ENCODE measurements at places on chromosomes 13 and 19.
A peak's percentile ranks its signal among the peaks of the same experiment; 100 is the strongest.

DNA sequence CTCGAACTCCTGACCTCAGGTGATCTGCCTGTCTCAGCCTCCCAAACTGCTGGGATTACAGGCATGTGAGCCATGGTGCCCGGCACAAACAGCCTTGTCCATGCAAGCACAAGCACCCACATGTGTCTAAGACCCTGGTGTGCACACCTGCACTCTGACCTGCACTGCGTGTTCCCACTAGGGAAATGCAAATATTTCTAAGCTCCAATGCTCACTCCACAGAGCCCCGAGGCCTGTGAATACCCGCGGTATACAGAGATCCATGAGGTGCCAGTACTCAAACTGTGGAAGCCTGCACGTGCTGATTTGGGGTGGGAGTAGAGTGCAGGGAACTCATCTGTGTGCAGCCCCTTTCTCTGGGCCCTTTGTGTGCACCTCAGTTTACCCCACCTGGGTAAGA lies 14.7 kb downstream of the GADD45B start:
- DNase-seq = no peak

GRCh38 chr19:29708554-29709439 lies 6.3 kb downstream of the C19orf12 start:
- no peak for DNase-seq

DNA sequence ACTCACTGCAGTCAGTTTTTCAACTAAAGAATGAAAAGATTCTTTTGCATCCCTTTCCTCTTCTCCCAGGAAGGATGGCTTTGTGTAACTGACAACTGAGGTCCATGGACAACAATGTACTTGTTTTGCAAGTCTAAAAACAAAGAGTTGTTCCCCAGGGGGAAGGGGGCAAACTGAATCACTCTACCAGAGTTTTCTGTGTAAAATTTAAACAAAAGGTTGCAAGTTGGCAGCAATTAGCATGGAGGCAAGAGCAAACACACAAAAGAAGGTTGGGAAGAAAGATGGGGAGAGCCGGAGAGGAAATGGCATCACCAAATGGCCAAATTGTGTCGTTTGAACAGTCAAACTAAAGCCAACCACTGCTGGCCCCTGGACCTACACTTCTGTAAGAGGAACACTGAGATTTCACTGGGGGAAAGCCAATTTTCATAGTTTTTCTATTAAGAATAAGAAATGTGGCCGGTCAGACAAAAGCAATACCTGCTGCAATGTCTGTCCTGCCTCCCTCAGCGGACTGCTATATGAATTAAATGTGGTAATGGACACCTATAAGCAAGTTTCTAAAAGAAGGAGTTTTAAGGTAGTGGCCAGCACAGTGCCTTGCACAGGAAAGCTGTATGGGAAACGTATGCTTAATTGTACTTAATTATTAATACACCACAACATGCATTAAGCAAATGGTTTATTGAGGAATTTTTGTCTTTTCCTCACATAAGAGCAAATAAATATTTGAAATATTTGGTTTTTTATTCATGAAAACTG lies 16.1 kb upstream of the SACS start:
- no peak for DNase-seq

- no peak for DNase-seq
Observed at GRCh38 chr13:34738254-34738992, 203.6 kb upstream of the NBEA start.

GRCh38 chr19:44943801-44944249 lies 1.8 kb downstream of the APOC4 start:
- peak; percentile 81 for DNase-seq

GRCh38 chr19:7871437-7872305 lies 2.5 kb downstream of the PRR36 start:
- DNase-seq = peak; percentile 8

DNA sequence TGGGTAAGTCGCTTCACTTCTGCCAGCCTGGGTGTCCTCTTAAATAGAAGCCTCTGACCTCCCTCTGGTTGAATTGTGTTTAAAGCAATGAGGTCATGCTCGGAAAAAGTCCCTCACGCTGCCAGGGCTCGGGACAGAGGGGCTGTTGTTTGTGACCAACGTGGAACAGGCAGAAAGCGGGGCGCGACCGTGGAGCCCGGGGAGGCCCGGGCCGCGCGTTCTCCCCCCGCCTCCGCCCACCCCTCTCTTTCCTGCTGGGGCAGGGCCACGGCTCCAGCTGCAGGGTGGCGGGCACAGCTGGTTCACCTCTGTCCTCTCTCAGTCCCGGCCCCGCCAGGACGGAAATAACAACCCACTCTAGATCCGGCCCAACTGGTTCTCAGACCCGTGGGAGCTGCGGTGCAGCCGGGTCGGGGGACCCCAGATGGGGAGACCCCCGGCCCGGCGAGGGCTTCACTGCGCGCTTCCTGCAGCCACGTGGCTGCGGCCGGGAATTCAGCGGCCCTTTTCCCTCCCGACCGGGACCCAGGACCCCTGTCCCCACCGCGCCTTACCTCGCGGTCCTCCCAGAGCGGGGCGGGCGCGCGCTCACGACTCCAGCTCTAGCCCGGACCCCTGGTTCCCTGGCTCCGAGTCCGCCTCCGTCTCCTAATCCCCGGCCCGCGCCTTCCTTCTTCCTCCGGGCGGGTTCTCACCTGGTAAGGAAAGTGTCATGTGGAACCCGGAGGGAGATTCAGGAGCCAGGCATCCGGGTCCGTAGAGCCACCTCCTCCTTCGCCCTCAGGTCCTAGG lies 1.9 kb downstream of the CDC42EP5 start:
- no peak for DNase-seq

GRCh38 chr13:75507027-75508001 lies 25.3 kb upstream of the TBC1D4 start:
- DNase-seq = no peak

DNA sequence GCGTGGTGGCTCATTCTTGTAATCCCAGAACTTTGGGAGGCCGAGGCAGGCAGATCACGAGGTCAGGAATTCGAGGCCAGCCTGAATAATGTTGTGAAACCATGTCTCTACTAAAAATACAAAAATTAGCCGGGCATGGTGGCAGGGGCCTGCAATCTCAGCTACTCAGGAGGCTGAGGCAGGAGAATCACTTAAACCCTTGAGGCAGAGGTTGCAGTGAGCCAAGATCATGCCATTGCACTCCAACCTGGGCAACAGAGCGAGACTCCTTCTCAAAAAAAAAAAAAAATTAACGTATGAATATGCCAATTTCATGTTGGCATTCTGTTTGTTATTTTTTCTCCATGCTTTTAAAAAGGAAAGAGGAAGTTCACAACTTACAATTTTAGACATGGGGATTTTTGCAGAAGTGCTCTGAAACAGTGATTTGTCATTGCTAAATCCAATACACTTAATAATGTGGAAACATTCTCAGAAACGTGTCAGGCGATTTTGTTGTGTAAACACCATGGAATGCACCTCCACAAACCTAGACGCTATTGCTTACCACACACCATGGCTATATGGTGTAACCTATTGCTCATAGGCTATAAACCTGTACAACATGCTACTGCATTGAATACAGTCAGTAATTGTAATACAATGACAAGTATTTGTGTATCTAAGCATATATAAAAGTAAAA lies 115.9 kb upstream of the PCDH20 start:
- DNase-seq = no peak

GRCh38 chr19:8466018-8466417 lies 21.2 kb downstream of the HNRNPM start:
- no peak for DNase-seq

DNA sequence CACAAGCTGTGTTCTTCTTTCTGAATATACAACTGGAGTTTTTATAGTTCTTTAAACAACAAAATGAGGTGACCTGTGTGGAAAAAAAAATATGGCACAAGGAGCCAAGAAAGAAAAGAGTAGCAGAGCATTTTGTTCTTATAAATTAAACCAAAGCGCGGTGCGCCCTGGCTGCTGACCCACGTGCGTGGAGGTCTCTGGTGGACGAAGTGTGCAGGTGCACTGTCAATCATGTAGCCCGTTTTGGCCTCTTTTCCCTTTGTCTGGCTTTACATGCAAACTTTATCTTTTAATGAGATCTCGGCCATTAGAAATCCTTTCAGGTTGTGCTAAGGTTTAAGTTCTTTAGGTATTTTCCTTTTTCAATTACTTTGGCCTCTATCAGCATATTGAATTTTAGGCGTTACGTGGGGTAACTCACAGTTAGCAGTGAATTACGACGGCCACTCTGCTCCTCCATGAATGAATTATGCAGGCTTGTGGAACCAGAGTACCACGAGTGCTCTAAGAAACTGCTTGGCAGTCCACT lies 443.9 kb upstream of the SLC10A2 start:
- DNase-seq = no peak

GRCh38 chr13:79658333-79658975 lies 177.5 kb downstream of the NDFIP2 start:
- no peak for DNase-seq

- no peak for DNase-seq
Observed at GRCh38 chr19:50676625-50677197, 27.5 kb downstream of the C19orf81 start.

DNA sequence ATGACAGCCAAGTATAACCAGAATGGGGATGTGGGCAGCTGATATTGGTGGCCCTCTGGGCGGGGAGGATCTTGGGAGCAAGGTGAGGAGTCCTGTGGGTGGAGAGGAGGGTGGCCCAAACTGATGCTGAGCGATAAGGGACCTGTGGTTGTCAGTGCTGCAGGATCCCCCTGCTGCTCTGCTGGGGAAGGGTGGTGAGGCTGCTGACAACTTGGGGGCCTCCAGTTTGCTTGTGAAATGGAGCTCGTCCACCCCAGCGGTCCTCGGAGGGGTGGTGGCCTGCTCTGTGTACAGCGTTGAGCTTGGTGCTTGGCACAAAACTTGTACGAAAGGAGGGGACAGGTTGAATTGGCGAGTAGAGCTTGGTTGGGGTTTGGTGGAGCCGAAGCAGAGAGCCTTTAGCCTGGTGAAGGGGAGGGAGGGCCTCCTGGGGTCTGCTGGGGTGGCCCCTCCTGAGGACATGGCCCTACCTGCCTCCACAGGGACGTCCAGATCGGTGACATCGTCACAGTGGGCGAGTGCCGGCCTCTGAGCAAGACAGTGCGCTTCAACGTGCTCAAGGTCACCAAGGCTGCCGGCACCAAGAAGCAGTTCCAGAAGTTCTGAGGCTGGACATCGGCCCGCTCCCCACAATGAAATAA lies 2.9 kb downstream of the RPS11 start:
- no peak for DNase-seq

GRCh38 chr19:18807861-18808331 lies 16.8 kb upstream of the COMP start:
- DNase-seq = no peak

DNA sequence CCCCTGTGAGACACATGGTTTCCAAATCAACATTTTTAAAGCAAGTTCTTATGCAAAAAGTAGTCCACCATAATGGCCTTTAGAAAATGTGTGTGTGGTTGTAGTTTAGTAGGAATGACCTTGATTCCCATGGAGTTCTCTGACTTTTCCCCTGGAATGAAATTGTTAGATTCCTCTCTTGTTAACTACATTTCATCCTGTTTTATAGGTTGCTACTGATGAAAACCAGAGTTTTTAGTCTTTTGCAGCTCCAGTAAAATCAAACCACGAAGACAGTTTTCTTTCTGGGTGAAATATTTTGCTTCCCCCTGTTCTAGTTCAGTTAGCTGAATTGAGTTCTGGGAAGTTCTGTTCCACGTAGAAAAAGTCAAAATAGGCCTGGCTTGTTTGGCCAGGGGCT lies 107.7 kb downstream of the RAB20 start:
- DNase-seq = no peak

DNA sequence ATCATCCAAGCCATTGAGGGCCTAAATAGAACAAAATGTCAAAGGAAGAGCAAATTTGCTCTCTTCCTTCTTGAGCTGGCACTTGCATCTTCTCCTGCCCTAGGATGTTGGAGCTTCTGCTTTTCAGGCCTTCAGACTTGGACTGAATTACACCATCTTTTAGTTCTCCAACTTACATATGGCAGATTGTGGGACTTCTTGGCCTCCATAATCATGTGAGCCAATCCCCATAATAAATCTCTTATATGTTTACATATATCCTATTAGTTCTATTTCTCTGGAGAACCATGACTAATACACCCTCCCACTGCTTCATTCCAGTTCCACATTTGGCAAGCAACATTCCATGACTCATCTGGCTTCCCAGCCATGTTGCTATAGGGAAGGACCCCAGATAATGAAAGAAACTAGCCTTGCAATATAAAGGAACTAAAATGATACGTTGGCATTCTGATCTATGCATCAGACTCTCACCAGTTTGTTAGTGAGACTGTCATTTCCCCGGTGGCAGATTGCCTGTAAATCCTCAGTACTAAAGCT lies 11.0 kb upstream of the ACOD1 start:
- DNase-seq = peak; percentile 20

- peak; percentile 9 for DNase-seq
Observed at GRCh38 chr13:78145276-78145675, 226.6 kb upstream of the EDNRB start.

- no peak for DNase-seq
Observed at GRCh38 chr19:35214766-35215422, 13.6 kb downstream of the FAM187B start.

- no peak for DNase-seq
Observed at GRCh38 chr13:93715866-93716265, 489.3 kb downstream of the GPC6 start.
